ENCODE measurements at places on chromosomes 3 and 15.
A peak's percentile ranks its signal among the peaks of the same experiment; 100 is the strongest.

DNA sequence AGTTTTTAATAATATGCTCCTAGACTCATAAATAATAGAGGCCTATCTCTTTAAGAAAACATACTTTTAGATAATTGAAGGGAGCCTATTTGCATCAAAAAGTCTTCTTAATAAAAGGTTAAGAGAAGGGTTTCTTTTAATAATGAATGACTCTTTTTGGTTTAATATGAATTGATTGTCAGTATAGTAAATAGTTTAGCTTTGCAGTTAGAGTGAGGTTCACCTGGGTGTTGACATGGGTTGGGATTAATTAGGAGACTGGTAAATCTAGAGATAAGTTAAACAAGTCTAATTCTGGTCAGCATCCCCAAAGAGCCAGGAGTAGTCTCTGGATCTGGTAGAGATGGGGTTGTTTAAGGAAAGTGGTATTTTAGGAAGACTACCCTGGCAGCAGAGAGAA is 43.0 kb downstream of the KAT2B start:
- DNase-seq: no peak

GRCh38 chr3:2198776-2199279 is 100.2 kb downstream of the CNTN4 start:
- DNase-seq: no peak

DNA sequence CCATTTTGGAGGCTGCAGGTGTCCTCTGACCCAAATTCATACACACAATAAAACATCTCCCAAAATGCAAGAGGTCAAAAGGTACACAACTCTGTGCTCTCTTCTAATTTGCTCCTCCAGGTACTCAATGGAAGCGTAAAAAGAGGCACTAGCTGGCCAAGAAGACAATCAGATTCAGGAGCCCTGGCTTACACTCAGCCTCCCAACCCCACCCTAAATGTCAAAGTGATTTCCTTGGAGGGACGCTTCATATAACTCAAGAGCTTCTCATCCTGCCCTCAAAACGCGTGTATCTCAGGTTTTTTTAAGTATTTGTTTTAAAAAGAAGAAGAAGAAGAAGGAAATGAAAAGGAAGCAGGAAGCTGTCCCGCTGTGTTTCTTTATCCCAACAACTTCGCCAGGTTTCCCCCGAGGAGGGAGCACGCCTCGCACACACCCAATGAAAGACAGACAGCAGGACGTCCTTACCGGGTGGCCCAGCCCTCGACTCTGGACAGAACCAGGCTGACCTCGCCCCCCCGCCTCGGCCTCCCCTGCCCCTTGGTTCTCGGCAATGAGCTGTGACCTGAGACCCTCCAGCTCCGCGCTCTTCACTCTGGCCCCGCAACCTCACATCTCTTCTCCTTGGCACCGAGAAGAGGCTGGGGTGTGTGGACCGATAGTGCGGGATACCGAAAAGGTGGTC is 620.7 kb upstream of the ZNF385D start:
- DNase-seq: no peak

DNA sequence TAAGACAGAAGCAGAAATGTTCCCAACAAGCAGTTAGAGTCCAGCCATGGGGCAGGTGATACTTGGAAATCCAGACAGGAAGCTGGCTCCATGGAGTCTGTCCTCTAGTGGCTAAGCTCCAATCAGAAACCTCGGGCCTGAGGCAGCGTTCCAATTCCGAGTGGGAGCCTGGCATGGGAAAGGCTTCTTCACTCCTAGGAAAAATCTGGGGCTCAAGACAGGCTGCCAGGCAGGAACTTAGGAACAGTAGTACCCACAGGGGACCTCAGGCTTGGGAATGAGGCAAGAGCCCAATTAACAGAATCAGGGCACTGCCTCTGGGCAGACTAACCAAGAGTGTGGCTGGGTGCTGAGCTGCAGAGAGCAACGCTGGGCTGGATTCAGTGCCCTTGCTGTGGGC is 6.2 kb upstream of the ATP13A4 start:
- no peak for DNase-seq

DNA sequence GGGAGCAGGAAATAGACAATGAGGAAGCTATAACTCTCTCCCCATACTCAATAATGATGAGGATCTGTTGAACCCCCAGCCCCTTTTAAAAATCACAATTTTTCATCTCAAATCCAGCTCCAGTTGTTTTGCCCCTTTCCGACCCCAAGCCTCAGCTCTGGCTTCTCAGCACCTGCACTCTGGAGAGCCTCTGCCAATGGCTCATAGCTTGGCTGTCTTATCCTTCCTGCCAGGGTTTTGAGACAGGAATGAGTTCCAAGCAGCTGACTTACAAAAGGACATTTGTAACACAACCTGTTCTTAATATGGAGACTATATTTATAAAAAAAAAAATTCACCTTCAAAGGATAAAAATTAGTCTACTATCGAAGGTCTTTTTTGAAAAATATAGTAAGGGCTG is 105.9 kb upstream of the NEDD4 start:
- DNase-seq: no peak

- DNase-seq: no peak
These were observed 8.2 kb downstream of the GRIP2 start for GRCh38 chr3:14531856-14532395.

DNA sequence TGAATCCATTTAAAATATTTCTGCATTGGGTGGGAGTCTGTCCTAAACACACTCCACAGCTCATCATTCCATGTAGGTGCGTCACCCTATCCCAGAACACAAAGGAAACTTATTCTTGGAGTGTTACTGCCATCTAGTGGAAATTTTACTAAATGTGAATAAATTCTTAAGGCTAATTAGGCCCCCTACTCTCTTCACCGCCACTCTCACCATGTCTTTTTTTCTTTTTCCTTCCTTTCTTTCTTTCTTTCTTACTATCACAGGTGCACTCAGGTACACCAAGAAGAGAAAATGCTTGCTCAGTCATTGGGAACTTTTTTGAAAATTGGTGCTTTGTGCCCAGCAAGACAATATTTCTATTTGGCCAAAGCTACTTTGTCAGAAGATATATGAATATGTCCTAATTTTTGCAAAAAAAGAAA is 26.4 kb upstream of the ATP8B4 start:
- peak; percentile 29 for DNase-seq

- no peak for DNase-seq
These were observed 30.3 kb upstream of the POLG start for GRCh38 chr15:89364741-89365450.

DNA sequence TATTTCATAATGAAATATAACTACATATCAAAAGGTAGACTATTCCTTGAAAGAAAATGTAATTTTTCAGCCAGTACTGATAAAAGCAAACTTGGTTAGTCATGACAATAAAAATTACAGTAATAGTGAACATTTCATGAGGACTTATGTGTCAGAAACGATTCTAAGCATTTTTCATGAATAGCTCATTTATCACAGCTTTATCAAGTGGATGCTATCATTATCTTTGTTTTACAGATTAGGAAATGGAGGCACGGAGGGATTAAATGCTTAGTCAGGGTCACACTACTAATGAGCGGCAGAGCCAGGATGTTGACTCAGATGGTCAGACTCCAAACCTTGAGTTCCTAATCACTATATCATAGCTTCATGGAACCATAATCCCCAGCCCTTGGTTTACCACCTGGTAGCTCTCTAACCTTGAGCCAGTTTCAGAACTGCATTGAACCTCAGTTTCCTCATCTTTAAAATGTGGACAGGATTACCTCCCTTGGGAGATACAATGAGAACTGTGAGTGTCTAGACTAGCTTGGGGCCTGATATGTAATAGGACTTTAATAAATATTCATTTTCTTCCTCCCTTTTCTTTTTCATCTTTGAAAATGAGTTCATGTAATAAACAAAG is 85.4 kb downstream of the TNIK start:
- no peak for DNase-seq

DNA sequence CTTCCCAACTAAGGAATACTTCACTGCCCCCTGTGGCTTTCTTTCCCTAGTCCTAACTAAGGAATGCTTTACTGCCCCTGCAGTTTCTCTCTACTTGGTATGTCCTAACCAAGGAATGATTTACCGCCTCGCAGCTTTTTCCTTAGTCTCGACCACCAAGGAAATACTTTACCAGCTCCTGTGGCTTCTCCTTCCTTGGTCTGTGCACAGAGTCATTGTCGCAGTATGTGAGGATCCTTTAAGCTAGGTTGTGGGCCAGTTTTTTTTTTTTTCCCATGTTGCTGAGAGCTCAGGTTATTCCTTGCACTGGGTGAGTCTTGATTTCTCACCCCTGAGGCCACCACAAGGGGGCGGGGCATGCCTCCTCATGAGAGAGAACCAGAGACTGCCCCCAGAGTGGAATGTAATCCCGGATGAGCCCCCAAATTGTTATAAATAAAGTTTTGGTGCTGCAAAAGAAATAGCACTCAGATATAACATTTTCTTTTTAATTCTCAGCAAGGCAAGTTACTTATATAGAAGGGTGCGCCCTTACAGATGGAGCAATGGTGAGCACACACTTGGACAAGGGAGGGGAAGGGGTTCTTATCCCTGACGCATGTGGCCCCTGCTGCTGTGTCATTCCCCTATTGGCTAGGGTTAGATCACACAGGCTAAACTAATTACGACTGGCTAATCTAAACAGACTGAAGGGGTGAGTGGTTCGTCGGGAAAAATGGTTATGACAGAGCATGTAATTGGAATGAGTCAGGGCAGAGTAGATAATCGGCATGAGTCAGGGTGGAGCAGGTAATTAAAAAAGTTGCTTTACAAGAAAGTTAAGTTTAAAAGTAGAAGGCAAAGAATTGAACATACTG is 27.0 kb downstream of the NDUFB4 start:
- no peak for DNase-seq

DNA sequence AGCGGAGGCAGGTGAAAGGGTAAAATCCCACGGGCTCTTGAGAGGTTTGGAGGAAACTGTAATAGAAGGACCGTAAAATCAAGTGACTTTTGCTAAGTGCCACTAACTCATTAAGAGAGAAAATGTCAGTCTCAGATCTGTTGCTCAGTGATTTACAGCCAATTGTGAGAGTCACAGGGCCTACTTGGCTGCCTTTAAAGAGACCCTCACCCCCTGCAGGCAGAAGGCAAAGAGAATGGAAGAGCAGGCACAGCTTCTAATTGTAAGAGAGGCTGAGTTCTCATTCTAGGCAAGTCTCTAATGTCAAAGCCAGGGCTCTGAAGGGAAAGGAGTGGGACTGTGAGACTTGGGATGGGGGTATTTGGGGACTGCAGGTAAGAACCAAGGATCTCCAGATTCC is 9.3 kb upstream of the SYNM start:
- no peak for DNase-seq

- DNase-seq: no peak
These were observed 66.7 kb upstream of the GCSAM start for GRCh38 chr3:112199622-112200316.

DNA sequence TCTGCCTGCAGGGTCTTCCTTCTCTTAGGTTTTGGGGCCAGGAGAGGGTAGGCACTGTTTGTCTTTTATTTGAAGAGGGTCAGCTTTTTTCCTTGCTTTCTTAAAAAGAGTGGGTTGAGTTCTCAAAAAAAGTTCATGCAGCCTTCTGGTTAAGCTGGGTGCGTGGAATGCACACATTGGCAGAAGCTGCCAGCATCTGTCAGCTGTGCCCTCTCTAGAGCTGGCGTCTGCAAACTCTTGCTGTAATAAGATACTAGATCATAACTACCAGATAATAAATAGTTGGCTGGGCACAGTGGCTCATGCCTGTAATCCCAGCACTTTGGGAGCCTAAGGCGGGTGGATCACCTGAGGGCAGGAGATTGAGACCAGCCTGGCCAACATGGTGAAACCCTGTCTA is 373.4 kb downstream of the OCA2 start:
- DNase-seq: no peak

GRCh38 chr3:107690522-107691138 is 167.9 kb downstream of the BBX start:
- DNase-seq: peak; percentile 35

GRCh38 chr15:27237319-27237939 is 266.4 kb downstream of the GABRG3 start:
- DNase-seq: no peak

- DNase-seq: no peak
These were observed 190.1 kb downstream of the TP63 start for GRCh38 chr3:189821262-189821661.

GRCh38 chr15:87761736-87762509 is 494.6 kb downstream of the NTRK3 start:
- DNase-seq: no peak

- no peak for DNase-seq
These were observed 75.1 kb downstream of the CLDN11 start for GRCh38 chr3:170493712-170494182.

DNA sequence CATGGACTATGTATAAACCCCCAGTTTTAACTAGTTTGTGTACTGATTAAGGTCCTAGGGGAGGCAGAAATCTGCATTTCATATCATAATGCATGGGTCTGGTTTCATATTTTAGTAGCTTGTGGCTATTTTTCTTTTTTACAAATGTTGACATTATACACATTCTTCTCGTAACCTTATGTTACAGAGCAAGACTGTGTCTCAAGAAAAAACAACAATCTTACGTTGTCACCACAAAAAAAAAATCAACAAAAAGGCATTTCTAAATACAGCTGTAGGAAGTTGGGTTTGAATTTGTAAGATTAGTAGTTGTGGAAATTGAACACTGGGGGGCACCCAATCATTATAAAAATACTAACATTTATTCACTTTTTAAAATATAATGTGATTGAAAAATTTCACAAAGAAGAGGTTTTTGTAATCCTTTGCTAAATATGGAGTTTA is 17.9 kb downstream of the SERP1 start:
- DNase-seq: peak; percentile 28

GRCh38 chr15:68795298-68795848 is 25.3 kb downstream of the ANP32A start:
- peak; percentile 70 for DNase-seq

GRCh38 chr15:62071711-62072308 is 5.0 kb downstream of the C2CD4A start:
- DNase-seq: peak; percentile 50

- no peak for DNase-seq
These were observed 7.8 kb downstream of the ANPEP start for GRCh38 chr15:89806559-89807550.

DNA sequence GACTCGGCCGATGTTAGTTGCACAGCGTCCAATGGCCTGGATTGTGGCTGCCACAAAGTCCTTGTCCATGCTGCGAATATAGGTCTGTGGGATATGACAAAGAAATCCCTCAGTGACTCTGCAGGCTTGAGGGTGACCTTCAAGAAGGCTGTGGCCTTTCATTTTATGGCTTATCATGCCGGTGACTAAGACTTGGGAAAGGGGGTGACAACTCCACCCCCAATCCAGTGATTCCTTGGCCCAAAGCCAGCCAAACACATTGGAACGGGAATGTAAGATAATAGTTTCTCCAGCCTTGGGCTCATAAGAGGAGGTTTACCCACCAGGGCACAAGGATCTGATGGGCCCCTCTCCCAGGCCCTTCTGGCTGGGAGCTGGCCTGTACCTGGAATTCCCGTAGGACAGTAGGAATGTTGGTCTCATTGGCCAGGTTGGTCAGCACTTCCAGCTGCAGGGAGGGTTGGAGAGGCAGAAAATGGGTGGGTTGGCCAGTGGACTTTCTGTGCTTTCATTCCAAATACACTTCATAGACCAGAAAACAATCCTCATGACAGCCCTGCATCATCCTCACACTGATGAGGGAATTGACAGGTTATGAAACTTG is 30.7 kb upstream of the CPEB1 start:
- DNase-seq: no peak

GRCh38 chr15:97459771-97460170 is 500.7 kb upstream of the ARRDC4 start:
- DNase-seq: no peak
